Stimulated activated CD4-positive, alpha-beta T cell treated with anti-CD3 and anti-CD28 coated beads, Interleukin-4, amount 100 ng/mL, for 48 hours (primary cell): ENCODE measurements at places on chromosomes 11 and 22.

DNA sequence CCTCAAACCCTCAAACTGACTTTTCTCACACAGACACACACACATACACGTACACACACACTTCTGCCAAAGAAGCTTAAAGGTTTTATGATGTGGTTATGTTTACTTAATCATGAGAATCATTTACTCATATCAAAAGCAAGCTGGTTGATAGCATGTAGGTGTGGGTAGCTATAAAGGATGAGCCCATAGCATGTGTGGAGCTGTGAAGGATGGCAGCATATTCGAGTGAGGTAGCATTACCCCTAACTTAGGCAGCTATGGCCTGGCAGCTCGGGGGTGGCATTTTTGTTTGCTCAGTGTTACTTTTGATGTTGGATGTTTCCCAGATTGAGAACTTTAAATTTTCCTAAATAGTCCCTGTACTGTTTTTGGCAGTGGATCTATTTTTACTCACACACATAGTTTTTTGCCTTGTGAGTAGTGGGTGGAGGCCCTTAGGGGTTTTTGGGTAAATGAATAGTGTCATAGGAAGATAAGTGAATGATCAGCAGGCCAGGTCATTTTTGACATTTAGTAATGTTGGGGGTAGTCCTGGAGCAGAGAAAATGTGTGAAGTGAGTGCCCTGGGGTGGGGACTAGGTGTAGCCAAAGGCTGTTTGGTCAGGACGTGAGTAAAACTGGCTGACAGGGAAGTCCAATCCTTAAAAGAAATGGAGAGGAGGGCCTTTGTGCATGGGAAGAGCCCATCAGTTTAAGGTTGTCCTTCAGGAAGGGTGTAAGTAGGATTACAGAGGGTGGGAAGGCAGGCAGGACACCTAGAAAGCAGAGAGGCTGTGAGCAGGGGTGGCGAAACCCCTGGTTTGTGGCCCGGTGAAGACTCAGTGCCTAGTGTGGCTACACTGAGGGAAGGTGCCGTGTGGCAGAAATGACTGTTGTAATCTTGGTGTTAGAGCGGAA lies 7.1 kb downstream of the YWHAH start:
- no peak for DNase-seq

GRCh38 chr11:33128739-33129138 lies 32.5 kb downstream of the CSTF3 start:
- no peak for DNase-seq

- no peak for DNase-seq
Observed at GRCh38 chr22:39574779-39575551, 4.4 kb downstream of the CACNA1I start.

- peak; percentile 68 for DNase-seq
Observed at GRCh38 chr11:58567889-58568512, 7.7 kb downstream of the LPXN start.

- no peak for DNase-seq
Observed at GRCh38 chr22:24304062-24304675, 33.5 kb downstream of the SPECC1L start.

GRCh38 chr11:29129844-29130243 lies 887.0 kb downstream of the KCNA4 start:
- no peak for DNase-seq

GRCh38 chr11:133934599-133935550 lies 21.9 kb downstream of the IGSF9B start:
- peak; percentile 27 for DNase-seq

GRCh38 chr22:50717709-50718351 lies 20.2 kb upstream of the ACR start:
- DNase-seq = no peak

- DNase-seq = no peak
Observed at GRCh38 chr11:660681-661444, 23.8 kb downstream of the DRD4 start.

DNA sequence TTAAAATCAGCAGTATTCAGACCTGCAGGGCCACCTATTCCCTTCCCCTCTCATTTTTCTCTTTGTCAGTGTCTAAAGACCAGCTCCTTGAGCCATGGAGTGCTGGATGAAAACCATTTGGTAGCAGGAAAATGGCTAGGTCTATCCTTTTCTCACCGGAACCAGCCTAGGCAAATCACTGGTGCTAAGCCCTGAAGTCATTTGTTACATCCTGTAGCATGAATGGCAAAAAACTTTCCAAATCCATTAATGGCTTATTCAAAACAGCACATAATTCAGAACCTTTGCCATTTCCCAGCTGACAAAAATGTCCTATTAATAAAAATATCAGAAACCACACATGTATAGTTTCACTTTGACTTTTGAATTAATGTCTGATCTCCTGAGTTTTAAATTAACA lies 209.5 kb upstream of the E2F8 start:
- DNase-seq = no peak

DNA sequence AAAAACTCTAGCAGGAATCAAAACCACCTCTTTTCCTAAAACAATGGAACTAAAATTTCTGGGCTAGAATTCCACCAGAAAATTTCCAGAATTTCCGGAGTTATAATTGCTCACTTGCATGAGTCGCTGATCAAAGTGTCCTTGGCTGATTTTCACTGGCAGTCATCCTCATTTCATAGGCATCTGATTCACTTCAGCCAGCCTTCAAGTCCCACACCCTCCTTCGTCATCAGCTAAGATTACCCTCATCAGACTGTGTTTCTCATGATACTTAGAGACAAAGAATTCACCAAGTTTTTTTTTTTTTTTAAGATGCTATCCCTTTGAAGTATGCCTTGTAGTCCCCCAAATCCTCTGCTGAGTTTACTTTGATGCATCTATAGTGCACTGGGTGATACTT lies 71.5 kb upstream of the RAB38 start:
- DNase-seq = no peak

DNA sequence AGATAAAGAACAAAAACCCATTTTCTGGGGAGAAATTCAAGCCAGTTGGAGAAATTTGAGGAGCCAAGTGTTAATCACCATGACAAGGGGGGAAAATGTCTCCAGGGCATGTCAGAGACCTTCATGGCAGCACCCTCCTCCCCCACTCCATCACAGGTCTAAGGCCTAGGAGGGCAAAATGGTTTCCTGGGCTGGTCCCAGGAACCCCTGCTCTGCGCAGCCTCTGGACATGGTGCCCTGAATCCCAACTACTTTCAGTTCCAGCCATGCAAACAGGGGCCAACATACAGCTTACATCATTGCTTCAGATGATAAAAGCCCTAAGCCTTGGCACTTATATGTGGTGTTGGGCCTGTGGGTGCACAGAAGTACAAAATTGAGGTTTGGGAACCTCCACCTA lies 167.5 kb downstream of the LUZP2 start:
- DNase-seq = no peak

- DNase-seq = no peak
Observed at GRCh38 chr11:33682446-33682845, 18.2 kb downstream of the C11orf91 start.

GRCh38 chr11:94791216-94791889 lies 23.2 kb downstream of the AMOTL1 start:
- no peak for DNase-seq

- no peak for DNase-seq
Observed at GRCh38 chr11:88535266-88535665, 197.7 kb upstream of the CTSC start.

- no peak for DNase-seq
Observed at GRCh38 chr11:86129740-86130540, 61.1 kb upstream of the PICALM start.

DNA sequence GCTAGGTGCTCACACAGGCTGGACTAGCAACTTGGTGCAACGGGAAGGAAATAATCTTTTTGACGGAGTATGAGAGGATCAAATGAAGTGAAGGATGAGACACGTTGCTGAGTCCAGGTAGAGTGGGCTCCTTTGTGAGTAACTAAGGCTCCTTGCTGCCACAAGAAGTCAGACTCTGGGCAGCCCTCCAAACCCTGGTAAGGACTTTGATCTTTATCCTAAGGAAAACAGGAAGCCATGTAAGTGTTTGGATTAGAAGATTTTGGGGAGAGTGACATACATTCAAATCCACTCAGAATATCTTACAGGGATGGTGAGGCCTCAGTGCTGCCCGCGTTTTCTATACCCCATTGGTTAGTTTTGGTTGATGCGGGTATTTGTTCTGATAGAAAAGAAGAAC lies 155.9 kb upstream of the RAG2 start:
- DNase-seq = no peak

DNA sequence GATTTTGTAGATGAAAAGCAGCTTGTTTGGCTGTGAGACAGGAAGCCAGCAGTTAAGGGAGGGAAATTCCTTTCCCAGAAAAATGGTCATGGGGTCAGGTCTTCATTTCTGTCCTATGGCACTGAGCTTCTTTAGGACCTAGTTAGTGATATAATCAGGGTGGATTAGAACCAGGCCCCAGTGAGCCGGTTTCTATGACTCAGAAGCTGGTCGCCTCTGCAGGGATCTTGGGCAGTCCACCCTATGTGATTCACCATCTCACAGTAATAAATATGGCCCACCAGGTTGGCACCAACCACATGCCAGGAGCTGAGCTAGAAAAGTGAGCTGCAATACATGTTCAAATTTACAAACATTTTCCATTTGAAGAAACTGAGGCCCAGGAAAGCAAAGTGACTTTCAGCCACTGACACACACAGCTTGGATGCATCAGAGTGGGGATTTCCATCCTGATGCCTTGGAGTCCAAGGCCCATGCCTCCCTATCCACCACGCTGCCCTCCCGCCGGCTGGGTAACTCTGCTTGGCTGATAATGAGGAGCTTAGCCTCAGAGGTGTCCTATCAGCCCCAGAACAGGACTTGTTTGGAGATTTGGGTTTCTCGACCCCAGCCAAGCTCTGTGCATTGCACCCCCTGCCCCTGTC lies 42.0 kb downstream of the CD82 start:
- DNase-seq = no peak

GRCh38 chr11:40819230-40819629 lies 640.2 kb downstream of the LRRC4C start:
- no peak for DNase-seq

- DNase-seq = no peak
Observed at GRCh38 chr11:7555052-7555699, 41.4 kb downstream of the PPFIBP2 start.

- no peak for DNase-seq
Observed at GRCh38 chr11:72328366-72329224, 84.6 kb upstream of the PHOX2A start.
